Activated CD8-positive, alpha-beta T cell treated with anti-CD3 and anti-CD28 coated beads, Interleukin-2, amount 10 ng/mL, durations not matched to agents 7 days and 5 days (primary cell): ENCODE measurements at places on chromosomes 7 and 10.

DNA sequence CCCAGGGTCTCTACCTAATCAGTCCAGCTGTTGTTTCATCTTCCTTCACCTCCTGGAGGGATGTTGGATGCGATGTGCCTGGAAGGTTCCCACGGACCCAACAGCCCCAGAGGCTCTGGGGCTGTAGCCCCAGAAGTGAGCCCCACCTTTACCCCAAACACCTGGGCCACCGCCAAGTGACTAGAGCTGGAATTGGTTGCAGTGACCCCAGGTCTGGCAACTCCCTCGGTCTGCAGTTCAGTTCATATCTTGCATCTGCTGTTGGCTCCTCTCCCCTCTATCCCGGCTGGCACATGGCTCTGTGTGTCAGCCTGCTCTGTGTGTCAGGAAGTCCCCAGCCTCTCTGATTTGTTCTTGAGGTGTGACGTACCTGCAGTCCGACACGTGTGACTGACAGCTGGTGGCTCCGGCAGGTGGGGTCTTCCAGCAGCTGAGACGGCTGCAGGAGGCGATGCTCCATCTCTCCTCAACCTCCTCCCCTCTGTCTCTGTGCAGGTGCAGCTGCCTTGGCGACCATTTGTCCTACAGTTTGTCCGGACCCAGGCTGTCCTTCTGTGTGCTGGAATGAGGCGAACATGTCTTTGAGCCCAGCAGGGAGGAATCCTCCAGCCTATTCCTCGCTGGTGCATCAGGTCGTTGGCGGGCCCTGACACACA lies 38.6 kb downstream of the ELFN1 start:
- DNase-seq: no peak

- no peak for DNase-seq
Observed at GRCh38 chr7:130853503-130854279, 119.7 kb upstream of the KLF14 start.

- DNase-seq: peak; percentile 44
Observed at GRCh38 chr7:522071-522950, 2.7 kb upstream of the PDGFA start.

DNA sequence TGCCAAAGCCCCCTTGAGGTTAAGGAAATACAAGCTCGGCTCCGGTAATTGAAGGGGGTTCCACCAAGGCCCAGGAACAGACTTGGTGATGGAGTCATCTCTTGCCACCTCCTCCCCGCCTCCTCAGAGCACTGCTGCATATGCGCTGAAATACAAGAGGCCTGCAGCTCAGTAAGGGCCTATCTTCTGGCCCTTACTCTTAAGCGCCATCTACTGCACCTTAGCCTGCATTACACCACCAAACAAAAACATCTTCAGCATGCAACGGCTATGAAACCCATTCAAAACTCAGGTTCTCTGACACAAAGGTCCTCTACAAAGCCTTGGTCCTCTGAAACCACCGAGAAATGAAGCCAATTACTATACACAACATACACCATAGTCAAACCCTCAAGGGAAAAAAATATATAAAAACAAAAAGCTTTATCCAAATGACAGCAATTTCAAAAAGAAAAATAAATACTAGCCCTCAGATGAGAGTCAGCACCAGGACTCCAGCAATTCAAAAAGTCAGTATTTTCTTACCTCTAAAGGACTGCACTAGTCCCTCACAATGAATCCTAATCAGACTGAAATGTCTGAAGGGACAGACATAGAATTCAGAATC lies 176.8 kb upstream of the TBX20 start:
- peak; percentile 30 for DNase-seq

DNA sequence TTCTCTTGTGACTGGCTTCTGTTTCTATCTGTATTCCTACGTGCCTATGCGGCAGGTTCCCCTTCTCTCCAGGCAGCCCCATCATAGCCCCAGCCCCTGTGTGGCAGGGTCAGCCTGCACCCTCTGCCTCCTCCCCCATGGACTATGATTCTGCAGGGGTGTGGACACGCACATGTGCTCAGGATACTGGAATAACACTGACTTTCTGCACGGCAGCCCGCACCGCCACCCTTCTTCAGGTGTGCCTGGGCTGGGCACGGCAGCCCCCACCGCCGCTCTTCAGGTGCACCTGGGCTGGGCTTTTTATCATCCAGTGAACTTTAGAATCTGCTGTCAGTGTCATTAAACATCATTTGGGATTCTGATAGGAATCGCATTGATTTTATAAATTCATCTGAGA lies 202.6 kb upstream of the PPP2R2D start:
- no peak for DNase-seq

DNA sequence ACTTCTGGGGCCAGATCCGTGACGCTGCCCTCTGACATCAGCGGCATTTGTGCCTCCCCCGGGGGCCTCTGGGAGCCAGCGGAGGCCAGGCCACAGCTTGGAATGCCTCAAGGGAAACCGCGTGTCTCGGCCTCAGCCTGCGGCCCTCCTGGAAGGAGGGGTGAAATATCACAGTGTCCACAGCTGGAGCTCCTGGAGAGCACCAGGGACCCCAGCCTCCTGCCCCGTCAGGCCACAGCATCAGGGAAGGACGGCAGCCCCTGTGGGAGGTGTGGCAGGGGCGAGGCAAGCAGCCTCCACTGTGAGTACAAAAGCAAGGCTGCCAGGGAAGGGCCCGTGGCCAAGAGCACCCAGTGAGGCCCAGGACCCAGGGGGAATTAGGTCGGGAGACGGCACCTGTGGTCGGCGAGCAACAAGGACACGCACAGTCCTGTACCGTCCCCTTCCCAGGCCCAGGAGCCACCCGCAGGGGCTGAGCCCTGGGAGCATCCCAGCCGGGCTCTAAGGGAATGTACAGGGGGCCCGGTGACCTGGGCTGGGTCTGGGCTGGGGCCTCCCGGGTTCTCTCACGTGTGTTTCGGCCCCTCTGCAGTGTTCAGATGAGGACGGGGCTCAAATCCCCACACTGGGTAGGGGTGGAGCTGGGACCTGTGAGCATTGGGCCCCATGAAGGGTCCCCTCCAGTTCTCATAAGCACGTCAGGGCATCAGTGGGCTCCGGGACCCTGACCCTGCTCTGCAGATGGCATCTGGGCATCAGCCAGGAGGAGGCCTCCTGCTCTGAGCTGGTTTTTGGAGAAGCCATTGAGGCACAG lies 18.7 kb upstream of the KNDC1 start:
- no peak for DNase-seq

- DNase-seq: no peak
Observed at GRCh38 chr10:88120599-88121333, 257.3 kb downstream of the PTEN start.

DNA sequence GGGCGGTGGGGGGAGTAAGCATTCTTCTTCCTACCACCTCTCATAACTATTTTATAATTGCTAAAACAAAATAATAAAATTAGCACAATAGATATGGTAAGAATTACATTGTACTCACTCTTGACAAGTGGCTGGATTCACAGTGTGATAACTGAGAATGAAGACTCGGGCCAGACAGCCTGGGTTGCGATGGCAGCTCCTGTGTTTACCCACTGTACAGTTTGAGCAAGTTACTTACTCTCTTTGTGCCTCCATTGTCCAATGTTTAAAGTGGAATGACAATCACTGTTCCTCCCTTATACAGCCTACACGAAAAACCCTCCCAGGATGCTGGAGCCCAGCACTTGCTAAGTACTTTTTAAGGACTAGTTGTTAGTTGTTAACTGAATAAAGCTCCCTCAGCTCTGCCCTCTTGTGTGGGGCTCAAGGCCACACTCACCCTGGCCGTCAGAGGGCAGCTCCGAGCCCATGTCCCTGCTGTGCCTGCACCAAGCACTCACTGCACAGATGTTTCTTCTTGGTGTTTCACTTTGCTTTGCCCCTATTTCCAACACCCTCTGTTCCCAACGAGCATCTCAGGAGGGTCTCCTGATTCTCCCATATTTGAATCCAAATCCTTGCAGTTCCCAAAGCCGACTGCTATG lies 56.4 kb upstream of the NPS start:
- DNase-seq: no peak

GRCh38 chr7:95481271-95482165 lies 4.2 kb upstream of the ASB4 start:
- no peak for DNase-seq

- no peak for DNase-seq
Observed at GRCh38 chr7:371119-371778, 81.3 kb downstream of the FOXL3 start.

- DNase-seq: no peak
Observed at GRCh38 chr7:92794831-92795230, 41.5 kb downstream of the CDK6 start.

DNA sequence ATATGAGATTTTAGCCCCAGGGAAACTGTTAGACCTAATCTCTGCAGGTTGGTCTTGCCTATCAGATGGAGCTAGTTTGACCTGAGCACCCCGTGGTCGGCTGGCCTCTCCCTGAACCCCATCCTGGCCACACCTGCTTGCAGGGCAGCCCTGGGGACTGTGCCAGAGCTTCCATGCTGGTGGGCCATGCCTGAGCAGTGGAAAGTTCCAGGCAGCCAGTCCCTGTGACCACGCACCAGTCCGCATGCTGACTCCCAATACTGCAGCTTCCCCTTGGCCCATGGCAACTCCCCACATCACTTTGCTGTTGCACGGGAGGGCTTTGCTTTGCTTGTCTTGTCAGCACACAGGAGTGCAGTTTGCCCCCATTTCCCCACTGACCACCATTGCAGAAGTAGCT lies 427.8 kb upstream of the SEMA3D start:
- no peak for DNase-seq

GRCh38 chr10:90741926-90742565 lies 115.8 kb downstream of the HTR7 start:
- no peak for DNase-seq

DNA sequence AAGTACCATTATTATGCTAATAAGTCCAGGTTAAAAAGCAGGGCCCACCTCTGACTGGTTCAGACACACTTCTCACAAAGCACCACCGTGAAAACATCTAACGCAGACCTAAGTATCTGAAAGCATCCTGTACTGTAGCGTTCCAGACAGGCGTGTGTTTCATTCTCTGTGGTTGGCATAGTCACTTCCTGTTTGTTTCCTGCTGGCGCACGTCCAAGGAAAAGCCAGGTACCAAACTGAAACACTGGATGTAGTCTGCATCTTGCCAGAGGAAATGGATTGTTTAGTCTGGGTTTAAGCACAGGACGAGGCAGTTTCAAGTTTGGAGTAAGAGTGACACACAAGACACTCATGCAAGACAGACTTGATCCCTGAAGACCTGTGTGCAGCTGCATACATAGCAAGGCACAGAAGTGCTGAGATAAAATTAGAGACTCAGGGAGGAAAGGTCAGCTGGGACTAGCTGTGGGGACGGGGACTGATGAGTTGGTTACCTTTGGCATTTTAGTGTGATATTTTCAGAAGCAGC lies 23.3 kb downstream of the BPGM start:
- peak; percentile 58 for DNase-seq

DNA sequence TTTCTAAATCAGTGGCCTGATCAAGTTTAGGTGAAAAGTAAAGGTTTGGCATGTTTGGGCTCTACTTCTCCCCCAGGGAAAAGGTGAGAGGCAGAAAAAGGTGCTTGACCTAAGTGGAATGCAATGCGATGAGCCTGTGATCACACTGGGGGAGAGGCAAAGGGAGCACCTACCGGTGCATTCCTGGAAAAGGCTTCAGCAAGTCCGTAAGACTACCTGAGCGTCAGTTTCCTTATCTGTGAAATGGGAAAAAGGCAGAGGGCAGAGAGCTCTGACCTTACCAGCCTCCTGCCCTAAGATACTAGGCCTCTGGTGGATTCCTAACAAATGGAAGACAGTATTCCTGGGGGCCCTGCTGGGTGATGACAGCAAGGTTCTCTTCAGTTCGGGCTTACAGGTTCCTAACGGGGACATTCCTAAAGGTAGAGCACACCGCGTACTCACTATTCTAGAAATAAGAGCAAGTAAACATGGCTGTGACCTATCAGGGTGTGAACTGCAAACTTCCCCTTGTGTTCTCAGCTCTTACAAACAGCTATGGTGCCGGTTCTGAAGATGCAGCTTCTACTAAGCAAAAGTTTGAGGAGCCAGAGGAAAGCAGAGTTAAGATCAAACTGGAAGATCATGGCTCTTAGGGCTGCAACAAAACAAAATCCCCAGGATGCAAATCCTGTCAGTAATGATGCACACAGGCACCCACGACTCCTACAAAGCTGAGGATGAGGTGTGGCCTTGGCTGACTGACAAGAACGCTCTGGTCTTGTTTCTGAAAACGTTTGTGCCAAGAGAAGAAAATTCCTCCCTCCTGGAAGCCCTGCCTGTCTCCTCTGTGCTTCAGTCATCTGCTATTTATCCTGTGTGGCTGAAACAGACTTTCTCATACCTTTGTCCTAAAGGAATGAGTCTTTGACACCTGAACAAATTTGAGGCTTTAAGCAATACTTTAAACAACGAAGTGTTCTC lies 13.3 kb upstream of the ACSL5 start:
- DNase-seq: no peak

DNA sequence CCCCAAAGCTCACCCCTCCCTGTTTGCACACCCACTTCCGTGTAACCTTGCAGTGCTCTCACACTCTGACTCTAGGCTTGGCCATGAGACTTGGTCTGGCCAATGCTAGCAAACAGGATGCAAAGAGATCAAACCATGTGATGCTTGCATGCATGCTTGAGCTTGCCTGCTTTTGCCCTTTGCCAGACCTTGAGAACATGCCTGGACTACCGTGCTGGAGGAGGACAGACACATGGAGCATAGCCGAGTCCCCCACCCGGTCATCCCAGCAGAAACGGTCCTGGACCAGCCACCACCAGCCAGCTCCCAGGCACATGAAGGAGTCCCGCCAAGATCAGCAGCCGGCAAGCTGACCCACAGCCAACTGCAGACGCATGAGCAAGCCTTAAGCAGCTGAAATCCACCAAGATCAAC lies 23.4 kb downstream of the PYROXD2 start:
- peak; percentile 54 for DNase-seq

DNA sequence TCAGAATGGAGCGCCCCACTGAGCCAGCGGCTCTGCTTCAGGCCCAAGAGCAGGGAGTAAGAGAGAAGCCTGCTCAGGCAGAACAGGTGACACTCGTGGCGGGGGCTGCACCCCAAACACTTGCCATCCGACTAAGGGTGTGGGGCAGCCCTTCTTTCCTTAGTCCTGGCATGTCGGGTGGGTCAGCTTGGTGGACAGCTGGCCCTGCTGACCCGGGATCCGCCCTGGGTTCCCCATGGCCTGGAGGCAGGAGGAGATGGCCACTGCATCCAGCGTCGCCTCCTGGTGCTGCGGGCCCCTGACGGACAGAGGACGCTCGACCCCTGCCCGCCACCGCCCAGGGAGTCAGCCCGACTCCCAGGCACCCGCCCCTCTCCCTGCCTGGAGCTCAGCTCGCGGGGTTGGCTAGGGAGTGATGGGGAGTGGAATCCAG lies 1.2 kb upstream of the PAOX start:
- no peak for DNase-seq

DNA sequence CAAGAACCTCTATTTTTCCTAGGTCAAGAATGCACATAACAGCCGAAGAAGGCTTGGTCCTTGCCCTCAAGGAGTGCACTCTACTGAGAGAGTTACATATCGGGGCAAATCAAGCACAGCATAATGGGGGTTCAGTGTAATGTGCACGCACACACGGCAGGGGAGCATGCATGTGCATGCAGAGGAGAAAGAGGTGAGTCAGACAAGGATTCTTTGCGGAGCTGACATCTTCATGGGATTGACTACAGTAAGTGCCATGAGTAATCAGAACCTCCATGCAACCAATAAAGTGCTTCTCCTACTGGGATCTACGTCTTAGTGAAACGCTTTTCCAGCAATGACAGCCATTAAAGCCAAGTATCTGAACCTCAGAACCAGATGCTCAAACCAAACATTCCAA lies 123.6 kb downstream of the RNF216 start:
- DNase-seq: no peak
